Stimulated activated CD4-positive, alpha-beta T cell treated with anti-CD3 and anti-CD28 coated beads, Interleukin-1b, Interleukin-23, amount 100 ng/mL, for 1 hour (primary cell): ENCODE measurements at places on chromosomes 1 and 21.

GRCh38 chr1:164638492-164639202 lies 79.7 kb downstream of the PBX1 start:
- DNase-seq: no peak

GRCh38 chr1:90262791-90263190 lies 267.9 kb downstream of the ZNF326 start:
- DNase-seq: no peak

DNA sequence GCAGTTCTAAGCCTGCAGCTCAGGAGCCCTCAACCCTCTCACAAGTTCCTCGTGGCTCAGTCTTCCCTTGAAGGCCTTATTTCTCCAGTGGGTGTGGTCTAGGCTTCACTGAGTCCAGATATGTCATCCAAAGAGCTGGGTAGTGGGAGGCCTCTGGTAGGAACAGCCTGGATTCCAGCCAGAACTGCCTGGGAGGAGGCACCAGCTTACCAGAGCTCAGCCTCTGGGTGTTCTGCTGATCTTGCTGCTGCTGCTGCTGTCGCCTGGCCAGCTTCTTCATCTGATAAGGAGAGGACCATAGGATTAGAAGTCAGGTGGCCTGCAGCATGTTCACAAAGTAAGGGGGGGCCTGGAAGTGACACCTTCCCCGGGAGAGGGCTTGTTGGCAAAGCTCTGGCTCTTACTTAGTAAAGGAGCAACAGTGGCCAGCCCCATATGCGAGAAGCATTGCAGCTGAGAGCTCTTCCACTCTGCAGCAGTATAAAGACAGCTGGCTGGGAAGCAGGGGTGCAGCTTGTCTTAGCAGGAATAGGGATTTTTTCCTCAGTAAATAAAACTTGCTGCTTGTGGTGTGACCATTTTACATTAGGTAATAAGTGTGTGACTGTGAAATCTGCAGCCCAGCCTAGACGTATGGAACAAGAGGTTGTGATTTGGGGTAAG lies 148.5 kb downstream of the LMX1A start:
- DNase-seq: no peak

GRCh38 chr1:54806931-54807611 lies 5.9 kb upstream of the TTC22 start:
- no peak for DNase-seq
